ENCODE measurements at places on chromosomes 1 and 21.

- DNase-seq: no peak
Measured at GRCh38 chr1:185442050-185442449, 125.0 kb upstream of the IVNS1ABP start.

GRCh38 chr1:7022058-7022457, 236.8 kb downstream of the CAMTA1 start:
- no peak for DNase-seq

GRCh38 chr1:36305915-36306209, 306 bp upstream of the SH3D21 start:
- no peak for DNase-seq

DNA sequence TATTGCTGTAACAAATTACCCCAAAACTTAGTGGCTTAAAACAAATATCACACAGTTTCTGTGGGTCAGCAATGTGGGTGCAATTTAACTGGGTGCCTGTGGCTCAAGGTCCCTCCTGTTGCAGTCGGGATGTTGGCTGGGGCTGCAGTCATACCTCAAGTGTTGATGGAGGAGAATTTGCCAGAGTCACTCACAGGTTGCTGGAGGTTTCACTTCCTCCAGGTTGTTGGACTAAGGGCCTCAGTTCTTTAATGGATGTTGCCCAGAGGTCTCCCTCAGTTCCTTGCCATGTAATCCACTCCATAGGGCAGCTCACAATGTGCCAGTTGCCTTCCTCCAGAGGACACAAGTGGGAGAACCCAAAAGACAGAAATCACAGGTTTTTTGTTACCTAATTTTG, 2.5 kb upstream of the TAF13 start:
- no peak for DNase-seq

DNA sequence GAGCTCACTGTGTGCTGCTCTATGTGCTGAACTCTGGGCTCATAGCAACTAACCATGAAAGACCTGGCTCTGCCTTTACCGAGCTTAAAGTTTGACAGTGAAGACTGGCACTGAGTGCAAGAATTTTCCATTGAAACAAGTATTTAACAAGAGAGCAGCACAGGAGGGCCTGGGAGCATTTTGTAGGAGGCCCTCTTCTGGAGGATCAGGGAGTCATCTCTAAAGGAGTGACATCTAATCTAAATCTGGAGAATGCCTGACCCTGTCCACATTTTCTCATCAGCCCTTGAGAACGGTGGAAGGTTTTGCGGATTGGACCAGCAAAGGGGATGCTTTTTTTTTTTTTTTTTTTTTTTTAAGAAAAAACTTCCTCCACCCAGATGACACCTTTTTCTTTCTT, 150.8 kb downstream of the ROR1 start:
- no peak for DNase-seq

DNA sequence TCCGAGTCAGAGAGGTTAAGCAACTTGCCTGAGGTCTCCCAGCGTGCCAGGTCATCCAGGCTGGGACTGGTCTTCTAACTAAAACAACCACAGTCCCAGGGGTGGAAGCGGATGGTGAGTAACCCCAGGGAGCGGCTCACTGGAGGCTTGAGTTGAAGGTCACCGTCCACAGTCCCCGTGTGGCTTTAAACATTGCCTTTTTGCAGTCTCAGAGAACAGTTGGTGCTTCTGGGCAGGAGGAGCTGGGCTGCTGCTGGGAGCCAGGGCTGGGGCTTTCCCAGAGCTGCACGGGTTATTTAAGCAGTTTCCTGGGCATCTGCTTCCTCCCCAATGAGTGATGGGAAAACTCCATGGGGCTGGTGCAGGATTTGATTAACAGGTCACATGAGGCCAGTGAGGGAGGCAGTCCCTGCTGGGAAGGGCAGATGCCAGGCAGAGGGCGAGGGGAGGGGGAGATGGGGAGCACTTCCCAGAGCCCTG, 12.3 kb downstream of the ARHGEF10L start:
- DNase-seq: peak; percentile 59

- DNase-seq: no peak
Measured at GRCh38 chr1:48654606-48655210, 122.0 kb downstream of the BEND5 start.

- DNase-seq: no peak
Measured at GRCh38 chr1:45152126-45152525, 54.3 kb downstream of the ZSWIM5 start.

DNA sequence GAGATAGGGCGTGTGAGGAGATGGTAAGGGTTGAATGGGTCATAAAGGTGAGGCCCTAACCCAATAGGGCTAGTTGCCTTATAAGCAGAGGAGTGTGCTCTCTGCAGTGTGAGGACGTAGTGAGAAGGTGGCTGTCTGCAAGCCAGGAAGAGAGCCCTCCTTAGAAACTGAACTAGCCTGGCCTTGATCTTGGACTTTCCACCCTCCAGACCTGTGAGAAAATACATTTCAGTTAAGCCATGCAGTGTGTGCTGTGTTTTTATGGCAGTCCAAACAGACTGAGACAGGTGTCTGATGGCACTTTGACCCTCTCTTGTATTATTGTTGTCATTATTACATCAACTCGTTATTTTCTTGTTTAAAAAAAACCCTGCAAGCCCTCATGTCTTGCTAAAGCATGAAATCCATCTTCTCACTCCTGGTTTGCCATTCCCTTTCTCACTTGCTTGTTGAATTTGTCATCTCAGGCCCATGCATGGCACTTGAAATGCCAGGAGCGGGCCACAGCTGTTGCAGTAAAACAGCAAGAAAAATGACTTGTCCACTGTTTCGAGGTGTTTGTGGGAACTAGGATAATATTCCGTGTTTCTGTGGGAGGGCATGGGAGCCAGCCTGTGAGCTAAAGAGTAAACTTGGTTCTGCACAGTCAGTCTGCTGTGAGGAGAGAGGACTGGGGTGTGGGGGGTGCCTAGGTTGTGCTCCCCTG, 78.6 kb downstream of the STUM start:
- no peak for DNase-seq
